ENCODE measurements at places on chromosomes 7 and 10. TPM values are rescaled to one million over a fixed set of nuclear protein-coding genes. Genes with fewer than 3 reads are reported as not detected.

GRCh38 chr7:32378988-32379387, 111.2 kb downstream of the LSM5 start:
- no peak for DNase-seq

- no peak for DNase-seq
These were observed 384.9 kb downstream of the THSD7A start for GRCh38 chr7:11447106-11447505.

DNA sequence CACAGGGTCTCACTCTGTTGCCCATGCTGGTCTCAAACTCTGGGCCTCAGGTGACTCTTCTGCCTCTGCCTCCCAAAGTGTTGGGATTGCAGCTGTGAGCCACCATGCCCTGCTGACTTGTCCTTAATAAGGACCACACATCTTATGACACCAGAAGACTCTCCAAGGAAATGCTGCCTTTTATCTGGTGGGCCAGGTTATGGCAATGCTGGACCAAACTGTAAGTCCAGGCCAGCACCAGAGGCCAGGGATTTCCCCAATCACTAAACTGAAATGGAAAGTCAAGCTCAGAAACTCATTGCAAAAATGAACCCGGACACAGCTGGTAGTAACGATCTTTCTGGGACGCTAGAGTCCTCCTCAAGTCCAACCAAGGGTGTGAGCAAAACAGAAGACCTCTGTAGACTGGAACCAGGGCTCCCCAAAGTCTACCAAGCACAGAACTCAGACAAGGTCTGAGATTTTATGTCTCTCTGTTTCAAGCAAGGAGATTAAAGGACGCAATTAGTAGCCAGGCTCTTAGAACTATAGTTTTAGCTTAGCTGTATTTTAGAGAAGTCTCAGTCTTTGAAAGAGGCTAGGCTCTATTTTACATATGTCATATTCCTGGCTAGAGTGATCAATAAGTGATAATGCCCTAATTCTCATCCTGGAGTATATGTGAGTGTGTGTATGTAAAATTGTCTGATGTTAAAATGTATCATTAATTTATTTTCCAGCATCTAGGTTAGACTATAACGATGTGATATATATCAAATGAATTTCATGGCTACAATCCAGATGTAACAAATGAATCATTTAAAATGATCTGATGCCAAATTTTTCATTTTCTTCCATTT, 74.0 kb upstream of the ITGB1 start:
- DNase-seq = no peak

DNA sequence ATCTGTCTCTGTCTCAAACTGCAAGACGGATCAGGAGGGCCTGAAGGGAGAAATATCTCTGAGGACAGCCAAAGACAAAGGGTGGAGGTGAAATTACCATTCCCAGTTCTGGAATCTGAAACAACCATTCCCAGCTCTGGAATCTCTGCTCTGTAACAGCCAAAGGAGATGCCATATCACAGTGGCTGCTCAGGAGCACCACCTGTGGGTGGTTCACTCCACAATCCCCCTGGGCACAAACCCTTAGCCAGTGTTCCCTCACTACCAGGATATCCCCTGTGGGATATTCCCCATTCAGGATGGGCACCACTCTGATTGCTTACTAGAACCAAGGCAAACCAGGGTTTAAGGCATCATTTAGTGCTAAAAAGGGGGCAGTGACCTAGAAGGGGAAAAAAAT, 199.0 kb downstream of the HTR7 start:
- DNase-seq = no peak

DNA sequence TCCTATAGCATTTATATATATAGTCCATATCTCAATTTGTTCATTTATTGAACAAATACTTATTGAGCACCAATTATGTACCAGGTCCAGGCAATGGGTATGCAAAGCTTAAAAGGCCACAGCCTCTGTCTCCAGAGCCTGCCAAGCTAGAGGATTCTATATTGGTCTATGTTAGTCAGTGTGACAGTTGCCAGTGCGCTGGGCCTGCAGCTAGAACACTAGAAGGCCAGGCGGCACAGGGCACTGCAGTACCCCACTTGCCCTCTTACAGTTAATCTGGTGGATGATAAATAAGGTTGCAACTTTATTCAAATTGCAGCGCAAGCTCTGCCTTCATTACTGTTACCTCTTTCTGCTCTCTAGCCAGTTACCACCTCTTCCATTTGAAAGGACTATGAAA, 68.8 kb downstream of the PPP1R3C start:
- no peak for DNase-seq

DNA sequence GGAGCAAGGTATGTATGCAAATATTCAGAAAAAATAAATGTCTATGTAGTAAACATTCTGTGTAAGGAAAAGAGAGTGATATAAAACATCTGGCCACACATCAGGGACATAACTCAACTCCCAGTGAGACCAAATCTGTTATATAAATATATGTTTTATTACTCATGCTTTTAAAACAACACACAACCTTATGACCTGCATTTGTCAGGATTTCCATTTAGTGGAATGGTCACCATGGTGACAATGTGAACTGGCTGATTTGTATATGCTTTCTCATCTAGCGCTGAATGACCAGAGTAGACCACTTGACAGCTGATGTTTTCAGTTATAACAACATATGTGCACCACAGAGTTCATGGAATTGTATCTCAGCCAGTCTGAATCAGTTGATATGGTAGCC, 551.7 kb downstream of the HTR7 start:
- DNase-seq = no peak

DNA sequence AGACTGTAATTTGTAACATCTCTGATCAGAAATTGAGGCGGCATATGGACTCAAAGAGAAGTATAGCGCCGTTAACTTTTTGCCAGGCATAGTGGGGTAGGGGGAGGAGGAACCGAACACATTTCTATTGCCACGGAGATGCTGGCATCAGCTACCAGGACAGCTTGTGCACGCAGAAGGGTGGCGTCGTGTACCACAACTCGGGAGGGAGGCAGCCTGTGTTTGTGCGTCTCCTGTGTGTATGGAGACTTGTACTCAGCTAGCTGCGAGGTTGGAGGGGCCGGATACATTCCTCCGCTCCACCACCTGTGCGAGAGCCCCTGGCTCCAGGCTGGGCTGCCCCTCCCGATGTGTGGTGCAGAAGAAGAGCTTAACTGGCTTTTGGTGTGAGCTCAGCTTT, 634.8 kb downstream of the TYW1 start:
- no peak for DNase-seq

- DNase-seq = no peak
These were observed 116.8 kb downstream of the ARID5B start for GRCh38 chr10:62018131-62018911.

DNA sequence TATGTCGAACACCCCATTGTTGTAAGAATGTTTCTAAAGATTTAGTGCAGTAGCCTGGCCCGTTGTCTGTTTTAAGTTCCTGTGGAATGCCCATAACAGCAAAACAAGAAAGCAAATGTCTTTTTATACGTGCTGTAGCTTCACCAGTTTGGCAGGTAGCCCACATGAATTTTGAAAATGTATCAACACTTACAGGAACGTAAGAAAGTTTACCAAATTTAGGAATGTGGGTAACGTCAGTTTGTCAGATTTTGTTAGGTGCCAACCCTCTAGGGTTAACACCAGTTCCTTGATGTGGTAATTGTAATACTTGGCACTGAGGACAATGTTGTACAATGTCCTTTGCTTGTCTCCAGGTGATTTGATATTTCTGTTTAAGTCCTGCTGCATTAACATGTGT, 3.2 kb upstream of the GIMAP4 start:
- no peak for DNase-seq

GRCh38 chr7:26965724-26966123, 101.3 kb upstream of the SKAP2 start:
- DNase-seq = no peak

- DNase-seq = no peak
These were observed 38.2 kb downstream of the CTNNA3 start for GRCh38 chr10:67657775-67658174.

- no peak for DNase-seq
These were observed 48.1 kb upstream of the PSMG3 start for GRCh38 chr7:1617957-1618356.

- no peak for DNase-seq
These were observed 224.0 kb upstream of the GRB10 start for GRCh38 chr7:51006483-51007235.

DNA sequence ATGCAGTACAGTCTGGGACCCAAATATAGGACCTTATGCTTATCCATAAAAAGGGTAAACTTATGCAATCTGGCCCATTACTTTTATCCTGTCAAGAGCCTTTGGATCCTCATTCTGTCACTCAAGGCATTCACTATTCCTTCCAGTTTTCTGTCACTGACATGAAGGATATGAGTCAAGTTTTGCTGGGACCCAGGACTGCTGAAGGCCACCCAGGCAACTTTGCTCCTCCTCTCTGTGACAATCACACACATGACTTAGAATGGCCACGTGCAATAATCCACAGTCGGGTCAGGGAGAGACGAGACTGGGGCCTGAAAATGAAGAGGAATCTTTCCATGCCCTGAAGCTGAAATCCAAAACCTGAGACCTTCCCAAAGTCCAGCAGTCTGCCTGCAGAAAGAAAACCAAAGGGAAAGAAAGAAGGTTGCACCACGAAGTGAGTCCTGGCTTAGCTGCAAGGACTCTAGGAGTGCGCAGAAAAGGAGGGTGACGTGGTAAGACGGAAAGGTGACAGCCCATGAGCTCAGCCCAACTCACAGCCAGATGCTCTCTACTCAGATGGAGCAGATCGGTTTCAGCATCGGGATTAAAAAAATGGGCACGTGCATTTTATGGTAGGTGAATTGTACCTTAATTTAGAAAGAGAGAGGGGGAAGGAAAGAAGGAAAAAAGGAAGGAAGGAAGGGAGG, 67.2 kb downstream of the VOPP1 start:
- no peak for DNase-seq

DNA sequence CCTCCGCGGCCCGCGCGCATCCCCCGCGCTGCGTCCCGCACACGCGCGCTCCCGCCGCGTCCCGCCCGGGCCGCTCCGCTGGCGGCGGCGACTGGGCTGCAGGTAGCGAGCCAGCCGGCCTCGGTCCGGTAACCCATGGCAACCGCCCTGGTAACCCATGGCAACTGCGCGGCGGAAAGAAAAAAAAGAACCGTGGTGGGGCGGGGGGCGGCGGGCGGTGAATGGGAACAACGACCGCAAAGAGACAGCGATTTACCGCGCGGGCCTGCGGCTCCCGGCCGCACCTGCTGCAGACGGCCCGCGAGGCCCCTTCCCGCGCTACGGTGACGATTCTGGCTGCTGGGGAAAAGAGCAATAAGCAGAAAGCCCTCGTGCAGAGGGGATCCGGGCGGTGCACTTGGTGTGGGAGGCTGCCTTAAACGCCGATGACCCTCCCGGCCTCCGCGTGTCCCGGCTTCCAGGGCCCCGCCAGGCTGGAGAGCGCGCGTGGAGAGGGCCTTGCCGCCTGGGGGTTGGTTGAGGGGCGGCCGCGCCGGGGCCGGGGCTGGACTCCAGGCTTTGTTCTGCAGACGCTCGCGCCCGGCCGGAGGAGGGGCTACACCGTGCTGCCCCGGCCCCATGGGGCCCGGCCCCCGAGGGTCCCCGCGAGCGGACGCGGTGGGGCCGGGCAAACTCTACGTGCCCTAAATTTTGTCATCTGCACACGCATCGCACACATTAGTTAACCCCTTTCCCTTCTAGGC, 84.7 kb downstream of the SNX10 start:
- no peak for DNase-seq

- no peak for DNase-seq
These were observed 146.3 kb downstream of the CUX1 start for GRCh38 chr7:101963693-101964092.

GRCh38 chr10:103917302-103918052, 507 bp downstream of the STN1 start:
- no peak for DNase-seq

DNA sequence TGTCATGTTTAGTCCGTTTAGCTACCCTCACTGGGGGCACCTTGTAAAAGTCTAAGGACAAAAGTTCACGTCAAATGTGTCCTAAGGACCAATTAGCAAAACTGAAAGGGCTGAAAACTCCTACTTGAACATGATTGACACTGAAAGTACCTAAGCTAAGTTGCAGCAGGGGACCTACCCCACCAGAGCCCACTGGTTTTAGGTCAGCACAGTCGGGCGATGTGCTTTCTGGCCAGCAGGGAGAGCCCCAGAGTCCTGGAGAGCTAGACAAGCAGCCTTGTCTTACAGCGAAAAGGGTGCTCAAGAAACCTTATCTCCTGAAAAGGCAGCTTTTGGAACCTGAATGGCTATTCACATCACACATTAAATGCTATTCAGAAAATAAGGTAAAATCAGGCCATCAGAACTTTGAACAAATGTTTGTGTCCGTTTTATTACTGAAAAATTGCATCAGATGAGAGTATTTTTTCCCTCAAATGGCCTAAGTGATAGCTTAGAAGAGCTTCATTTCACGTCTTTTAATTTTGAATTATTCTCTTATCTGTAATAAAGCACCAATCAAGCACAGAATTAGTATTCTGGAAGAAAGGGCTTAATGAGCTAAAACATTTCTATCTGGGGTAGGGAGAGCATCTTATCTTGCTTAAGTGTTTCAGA, 52.2 kb upstream of the MKI67 start:
- DNase-seq = no peak

DNA sequence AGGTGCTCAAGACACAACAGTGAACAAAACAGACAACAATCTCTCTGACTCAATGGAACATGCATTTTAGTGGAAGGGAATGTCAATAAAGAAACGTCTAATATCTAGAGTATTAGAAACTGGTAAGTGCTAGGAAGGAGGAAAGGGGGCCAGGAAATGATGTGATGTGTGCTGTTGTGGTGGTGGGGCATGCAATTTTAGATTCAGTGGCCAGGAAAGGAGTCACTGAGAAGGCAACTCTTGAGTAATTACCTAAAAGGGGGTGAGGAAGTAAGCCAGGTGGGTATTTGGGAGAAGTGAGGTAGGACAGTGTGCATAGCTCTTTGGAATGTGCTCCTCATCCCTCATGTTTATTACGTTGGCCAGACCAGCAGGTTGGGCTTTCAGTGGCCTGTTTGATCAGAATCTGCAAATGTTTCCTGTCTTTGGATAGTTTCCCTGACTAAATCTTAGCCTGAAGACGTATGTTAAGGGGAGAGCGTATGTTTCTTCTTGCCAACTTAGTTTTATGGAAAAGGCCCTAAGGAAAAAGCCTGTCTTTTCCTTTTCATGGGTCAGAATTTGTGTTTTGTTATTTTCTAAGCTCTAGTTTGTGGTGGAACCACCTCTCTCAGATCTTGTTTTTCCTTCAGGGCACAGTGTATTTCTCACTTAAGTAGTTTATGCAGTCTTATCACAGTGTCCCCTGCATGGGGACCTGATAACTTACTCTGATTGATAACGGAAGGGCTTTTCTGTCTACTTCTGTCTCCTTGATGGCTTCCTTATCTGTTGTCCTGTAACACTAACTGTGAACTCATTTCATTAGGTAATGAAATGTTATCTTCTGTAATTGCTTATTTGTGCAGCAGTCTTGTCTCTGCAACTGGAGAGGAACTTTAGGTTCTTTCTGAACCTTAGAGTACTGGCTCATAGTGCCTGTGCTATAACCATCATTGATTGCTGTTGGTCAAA, 203.7 kb downstream of the AUTS2 start:
- no peak for DNase-seq

XRCC2 gene
- total RNA-seq = 6.7 TPM

VIM gene
- 5,223 TPM for total RNA-seq

NPY gene
- total RNA-seq = not detected

BLVRA gene
- total RNA-seq = 32.8 TPM

WEE2 gene
- total RNA-seq = not detected

SAMD9L gene
- 15.0 TPM for total RNA-seq

HELLS gene
- 69.5 TPM for total RNA-seq

ARL5B gene
- total RNA-seq = 19.5 TPM

VAX1 gene
- not detected for total RNA-seq

NPY4R2 gene
- not detected for total RNA-seq

SP8 gene
- not detected for total RNA-seq

KCNH2 gene
- 0.07 TPM for total RNA-seq
